HS-27A (cell line): ENCODE measurements at places on chromosomes 5 and 9.
A peak's percentile ranks its signal among the peaks of the same experiment; 100 is the strongest.

GRCh38 chr5:128538250-128539037 lies 399 bp upstream of the FBN2 start:
- DNase-seq, result peak; percentile 65

GRCh38 chr5:150781706-150782614 lies 3.4 kb downstream of the SMIM3 start:
- no peak for DNase-seq

GRCh38 chr5:77305956-77306355 lies 95.5 kb downstream of the PDE8B start:
- DNase-seq, result no peak

DNA sequence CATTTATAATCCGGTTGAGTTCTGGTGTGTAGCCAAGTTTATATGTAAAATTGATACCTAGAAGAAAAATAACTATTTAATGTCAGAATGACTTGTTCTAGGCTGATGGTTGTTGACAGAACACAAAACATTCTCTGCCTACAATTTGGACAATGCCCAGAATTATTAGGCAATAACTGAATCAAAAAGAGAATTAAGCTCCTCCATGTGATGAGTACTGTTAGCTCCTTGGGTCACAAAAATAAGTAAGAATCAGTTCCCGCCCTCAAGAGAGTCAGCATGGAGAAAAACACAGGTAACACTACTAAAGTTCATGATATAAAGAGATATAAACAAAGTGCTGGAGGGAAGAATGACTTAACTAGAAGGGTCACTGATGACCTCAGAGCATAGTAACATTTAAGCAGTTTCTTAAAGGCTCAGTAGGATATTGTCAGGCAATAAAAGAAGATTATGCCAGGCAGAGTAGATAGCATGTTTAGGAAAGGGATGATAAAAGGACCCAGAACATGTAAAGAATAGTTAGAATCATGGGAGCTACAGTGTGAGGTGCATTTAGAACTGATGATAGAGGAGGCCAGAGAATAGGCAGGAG lies 200.5 kb upstream of the ACTBL2 start:
- no peak for DNase-seq

GRCh38 chr5:107885601-107886000 lies 214.9 kb upstream of the EFNA5 start:
- DNase-seq, result no peak

DNA sequence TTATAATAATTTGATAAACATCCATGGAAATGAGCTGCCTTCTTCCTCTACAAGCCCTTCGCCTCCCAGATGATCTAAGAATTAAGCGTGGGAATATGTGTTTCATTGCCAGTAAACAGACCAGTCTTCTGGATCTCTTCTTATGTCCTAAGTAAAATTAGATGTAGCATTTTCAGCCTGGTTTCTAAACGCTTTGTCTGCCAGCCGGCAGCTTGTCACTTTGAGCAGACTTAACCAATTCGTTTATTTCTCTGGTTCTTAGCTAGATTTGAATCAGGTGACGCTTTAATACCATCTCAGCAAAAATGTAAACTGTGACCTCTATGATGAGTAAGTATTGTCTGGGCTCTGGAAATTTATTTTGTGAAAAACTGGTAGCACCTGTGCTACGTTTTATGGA lies 380.6 kb upstream of the NUDT12 start:
- no peak for DNase-seq

DNA sequence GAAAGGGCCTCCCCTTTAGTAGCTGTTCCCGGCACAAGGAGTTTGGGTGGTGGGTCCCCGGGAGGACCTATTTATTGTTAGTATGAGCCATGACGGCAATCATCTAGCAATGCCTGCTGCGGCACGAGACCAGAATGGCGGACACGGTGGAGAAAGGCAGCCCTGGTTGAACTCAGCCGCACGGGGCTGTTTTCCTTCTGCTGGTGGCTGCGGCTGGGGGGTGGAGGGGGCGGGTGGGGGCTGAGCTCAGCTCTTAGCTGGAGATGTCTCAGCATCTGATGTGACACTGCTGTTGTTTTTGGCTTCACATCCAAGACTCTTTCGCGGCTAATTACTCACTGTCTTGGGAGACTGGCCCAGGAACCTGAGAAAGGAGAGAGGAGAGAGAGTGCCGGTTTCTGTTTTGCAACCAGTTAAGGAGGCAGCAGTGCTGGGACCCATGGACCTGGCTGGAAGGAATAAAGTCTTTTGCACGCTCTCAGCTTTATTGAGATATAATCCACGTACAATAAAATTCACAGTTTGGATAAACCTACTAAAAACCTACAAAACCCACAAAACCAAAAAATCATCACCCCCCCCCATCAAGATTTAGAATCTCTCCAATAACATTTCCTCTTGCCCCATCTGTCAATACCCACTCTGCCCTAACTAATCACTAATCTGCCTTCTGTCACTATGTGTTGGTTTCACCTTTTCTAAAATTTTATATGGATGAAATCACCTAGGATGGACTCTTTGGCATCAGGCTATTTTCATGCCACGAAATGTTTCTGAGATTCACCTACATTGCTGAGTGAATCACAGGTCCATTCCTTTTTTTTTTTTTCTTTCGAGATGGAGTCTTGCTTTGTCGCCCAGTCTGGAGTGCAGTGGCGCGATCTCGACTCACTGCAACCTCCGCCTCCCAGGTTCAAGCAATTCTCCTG lies 81.8 kb upstream of the NEURL1B start:
- peak; percentile 46 for DNase-seq

GRCh38 chr5:73312146-73312871 lies 136.3 kb downstream of the FOXD1 start:
- DNase-seq, result peak; percentile 67

DNA sequence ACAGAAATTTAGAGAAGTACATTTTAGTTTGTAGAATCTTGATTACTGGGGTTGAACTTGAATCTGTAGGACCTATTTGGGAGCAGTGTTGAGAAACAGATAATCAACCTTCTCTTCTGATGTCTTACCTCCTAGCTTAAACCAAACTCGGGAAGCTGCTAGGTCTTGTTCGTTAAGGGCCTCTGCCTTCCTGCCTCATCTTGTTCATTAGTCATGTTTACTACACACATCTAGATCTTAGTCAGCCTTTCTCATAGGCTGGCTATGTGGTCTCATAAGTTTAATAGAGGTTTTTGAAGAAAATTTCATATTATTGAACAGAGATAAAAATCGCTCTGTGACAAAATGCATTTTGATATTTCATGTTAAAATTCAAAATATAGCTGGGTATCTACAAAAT lies 331.0 kb upstream of the EDIL3 start:
- DNase-seq, result no peak

DNA sequence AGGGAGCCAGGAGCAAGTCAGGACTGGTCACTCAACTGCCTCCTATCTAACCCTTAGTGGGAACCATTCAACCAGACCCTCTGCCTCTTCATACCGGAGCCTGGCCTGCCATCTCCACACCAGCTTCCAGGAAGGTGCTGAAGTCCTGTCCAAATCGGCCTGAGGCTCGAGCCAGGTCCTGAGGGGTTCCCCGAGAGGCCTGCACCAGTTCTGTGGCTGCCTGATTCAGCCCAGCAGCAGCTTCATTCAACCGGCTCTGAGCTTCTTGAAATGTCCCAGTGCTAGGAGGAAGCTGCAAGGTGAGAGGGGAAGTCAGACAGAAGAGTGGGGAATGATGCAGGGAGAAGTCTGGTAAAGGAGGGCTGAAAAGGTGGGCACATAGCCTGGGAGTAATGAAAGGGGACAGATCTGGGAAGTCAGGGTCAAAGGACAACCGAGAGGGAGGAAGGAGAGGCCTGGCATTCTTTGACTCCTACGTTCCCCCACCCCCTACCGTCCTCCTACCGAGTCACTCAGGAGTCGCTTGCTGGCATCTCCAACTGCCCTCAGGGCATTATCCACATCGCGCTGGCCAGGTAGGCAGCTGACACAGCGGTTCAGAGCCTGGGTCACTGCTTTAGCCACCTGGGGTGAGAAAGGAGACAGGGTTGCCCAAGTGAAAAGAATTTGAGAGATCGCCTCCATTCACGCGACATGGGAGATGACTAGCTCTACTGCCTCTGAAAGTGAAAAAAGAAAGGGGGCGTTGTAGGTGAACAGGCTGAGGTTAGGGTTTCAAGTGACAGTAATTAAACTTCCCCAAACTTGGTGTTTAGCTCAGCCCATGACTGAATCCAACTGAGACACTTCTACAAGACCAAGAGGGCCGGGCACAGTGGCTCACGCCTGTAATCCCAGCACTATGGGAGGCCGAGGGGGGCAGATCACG lies 20.2 kb downstream of the TLN1 start:
- DNase-seq, result no peak

DNA sequence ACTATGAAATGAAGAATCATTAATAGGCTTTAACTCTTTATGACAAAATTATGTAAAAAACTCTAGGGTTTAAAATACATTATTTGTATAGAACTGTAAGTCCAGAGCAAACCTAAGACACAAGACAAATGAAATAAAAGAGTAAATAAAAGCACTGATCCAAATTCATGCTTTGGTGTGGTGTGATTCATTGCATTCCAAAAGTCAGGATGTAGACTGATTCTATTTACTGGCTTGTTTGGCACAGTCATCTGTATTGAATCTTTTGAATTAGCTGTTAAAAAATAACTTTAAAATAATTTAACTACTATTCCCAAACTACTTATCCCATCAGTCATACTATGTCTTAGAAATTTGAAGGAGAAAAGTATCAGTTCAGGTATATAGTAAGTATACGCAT lies 31.1 kb downstream of the IL4 start:
- DNase-seq, result peak; percentile 3

DNA sequence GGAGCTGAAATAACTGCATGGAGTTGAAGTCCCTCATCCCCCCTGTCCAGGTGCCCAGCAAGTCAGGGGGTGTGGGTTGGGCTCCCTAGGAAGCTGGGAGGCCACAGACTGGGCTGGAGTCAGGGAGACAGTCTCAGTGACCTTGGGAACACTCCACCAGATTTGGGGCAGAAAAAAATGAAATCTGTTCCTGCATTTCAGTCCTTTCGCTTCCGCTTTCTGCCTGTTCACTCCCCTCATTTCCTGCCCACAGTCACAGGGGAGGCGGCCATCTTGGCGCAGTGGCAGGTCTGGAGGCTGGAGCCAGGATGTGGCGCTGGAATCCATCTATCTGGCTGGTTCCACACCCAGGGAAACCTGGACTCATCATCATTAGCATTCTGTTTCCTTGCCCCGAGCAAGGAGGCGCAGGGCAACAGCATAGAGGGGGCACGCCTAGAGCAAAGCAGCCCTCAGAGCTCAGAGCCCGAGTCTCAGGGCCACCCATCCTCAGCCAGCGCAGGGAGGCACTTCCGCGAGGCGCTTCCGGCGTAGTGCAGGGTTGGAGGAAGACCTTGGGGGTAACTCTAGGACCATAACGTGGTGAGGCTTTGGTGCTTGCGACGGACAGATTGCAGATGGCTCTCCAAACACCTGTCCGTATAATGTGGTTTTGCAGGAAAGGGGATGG lies 86.2 kb upstream of the HSPA9 start:
- DNase-seq, result no peak

- DNase-seq, result no peak
Measured at GRCh38 chr5:139669662-139670368, 21.7 kb downstream of the CXXC5 start.
